ENCODE measurements at places on chromosomes 11 and 22.

DNA sequence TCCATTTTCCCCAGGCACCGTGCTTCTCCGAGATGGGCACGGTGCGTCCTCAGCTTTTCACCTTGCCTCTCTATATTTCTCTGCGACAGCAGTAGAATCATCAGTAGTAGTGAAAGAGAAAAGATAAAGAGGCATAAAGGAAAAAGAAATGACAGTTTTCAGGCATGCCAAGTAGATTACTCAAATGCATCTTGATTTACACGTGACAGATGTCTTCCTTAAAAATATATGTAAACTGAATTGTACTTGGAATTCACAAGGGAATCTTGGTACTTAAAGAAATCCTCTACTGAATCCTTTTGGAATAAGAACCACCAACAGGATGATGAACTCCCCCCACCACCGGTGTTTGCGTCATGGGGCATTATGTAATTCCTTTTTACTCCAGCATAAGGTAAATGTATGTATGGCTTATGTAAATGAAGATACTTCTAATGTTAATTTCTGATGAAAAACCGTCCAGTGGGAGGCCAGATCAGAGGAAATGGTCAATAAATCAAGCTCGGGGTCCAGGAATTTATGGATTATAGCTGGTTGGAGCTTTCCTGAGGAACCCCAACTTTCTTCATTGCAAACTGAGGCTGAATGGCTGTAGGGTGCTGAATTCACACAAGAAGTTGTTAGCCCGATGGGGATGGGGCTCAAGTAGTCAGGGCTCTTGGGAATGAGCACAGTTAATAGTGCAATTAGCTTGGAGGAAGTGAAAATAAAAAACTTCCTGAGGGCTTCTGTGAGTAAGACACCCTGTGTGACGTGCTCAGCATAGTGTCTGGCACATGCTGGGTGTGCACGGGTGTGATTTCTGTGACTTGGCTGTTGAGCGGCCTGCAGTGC is 630.4 kb downstream of the OPCML start:
- no peak for DNase-seq

- DNase-seq: no peak
These were observed 152.5 kb upstream of the NAV2 start for GRCh38 chr11:19560156-19560555.

DNA sequence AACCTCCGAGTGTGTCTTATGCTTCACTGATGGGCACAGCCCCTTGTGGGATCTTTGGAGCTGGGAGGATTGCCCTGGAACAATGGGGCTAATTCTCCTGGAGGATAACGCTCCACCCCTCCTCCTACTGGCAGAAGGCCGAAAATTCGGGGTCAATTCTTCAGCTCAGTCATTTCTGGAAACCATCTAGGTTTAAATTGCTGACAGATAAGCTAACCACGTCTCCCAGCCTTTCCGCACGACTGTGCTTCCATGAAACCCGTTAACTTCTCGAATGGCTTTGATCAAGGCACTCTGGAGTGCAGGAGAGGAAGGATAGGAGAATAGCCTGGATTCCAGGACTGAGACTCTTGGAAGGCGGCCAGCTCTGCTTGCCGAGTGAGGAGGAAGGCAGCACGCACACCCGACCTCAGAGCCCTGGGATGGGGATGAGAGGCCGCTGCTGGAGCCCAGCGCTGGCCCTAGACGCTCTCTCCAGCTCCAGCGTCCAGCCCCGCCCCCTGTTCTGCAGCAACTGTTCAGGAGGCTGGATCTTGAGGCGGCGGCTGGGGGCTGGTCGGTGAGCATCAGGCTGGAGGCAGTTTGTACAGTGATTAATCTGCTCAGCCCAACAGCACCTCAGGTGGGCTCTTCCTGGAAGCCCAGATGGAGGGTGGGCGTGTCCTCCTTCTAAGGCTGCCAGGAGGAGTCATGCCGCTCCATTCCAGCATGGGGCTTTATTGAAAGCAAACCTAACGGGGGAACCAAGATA is 176.7 kb upstream of the NCAM1 start:
- peak; percentile 77 for DNase-seq

- no peak for DNase-seq
These were observed 13.9 kb upstream of the PTS start for GRCh38 chr11:112212290-112212689.

DNA sequence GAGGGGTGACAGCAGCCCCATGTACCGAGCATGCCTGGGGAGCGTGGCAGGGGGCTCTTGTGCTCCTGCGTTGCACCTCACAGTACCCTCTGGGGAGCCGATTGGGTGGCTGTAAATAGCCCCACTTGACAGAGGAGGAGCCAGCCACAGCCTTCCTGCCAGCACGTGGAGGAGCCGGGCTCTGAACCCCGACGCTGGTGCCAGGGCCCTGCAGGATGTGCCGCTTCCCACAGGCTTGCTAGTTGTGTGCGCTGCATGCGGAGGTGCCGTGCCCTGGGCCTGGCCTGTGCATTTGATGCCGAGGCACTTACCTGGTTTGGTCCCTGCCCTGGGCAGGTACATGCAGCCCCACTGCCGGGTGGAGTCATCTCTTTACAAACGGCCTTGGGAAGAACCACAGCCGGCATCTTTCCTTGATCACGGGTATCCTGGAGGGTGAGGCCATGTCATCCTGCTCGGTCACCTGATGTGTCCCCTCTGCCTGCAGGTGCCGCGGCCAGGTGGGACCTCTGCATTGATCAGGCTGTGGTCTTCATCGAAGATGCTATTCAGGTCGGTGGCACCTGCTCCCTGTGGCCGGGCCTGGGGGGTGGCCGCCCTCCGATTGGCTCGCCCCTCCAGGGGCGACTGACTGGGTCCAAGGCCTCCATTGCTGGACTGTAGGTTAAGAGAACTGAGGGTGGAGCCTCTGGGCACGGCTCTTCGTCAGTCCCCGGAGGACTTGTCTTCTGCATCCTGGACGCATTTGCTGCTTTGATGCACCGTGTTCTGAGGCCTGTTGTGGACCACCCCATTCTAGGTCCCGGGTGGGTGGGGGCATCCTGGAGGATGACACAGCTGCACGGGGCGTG is 5.0 kb downstream of the TPCN2 start:
- no peak for DNase-seq

DNA sequence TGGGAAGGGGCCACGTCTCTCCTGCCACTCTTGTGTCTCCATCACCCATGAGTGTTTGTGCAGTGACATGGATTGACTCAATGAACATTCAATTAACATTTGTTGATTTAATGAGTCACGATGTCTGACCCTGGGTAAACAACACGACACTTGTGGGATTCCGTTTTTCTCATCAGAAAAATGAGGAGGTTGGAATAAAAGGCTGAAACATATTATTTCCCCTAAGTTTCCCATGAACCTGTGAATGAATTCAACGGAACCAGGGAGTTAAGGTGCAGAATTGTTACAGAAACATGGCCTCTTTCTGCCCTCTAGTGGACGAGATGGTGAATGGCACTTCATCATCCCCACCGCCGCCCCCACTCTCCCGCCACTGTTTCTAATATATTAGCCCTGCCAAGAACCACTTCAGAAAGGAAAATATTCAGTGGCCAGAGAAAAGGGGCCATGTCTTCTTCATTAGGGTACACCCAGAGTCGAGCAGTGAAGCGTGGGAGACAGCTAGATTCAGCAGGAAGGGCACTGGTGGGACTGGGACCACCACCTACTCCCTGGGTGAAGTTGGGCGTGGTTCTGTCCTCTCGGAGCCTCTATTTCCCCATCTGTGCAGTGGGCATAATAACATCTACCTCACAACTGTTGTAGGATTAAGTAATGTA is 46.3 kb upstream of the SYT13 start:
- DNase-seq: no peak

- DNase-seq: no peak
These were observed 44.0 kb upstream of the WT1 start for GRCh38 chr11:32479291-32479690.

DNA sequence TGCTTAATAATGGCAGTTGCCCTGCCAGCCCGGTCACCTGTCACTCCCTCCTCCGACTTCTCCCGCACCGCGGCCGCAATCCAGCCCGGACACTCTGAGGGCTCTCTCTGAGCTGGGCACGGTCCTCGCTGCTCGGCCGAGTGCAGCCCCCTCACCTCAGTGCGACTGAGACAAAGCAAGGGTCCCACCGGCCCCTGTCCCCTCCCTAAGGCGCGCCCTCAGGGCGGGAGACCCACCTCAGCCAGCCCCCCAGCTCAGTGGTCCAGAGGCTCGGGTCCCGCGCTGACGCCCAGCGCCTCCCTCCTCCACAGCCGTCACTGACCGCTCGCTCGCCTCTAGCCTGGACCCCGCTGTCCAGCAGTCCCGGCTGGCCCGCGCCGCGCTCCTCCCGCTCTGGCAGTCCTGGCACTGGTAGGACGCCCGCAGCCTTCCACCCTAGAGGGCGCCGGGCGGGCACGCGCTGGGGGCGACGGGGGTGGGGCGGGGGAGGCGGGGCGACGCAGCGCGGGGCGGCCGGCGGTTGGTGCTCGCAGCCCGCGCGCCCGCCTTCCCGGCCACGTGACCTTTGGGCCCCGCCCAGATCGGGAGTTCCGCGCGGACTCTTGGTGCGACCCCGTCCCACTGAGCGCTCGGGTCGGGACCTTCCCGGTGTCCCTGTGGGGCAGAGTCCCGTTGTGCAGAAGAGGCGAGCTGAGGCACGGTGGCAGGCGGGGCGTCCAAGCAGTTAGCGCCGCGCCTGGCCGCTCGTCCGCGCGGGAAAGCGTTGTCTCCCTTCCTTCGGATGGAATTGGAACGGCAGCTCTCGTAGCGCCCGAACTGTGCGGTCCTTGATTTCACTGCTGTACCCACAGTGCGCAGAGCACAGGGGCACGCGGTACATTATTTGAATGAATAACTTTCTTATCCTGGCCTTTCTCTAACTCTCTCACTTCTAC is 7.8 kb upstream of the L3MBTL2 start:
- DNase-seq: peak; percentile 91

- peak; percentile 56 for DNase-seq
These were observed 100.6 kb downstream of the WNT7B start for GRCh38 chr22:45876136-45877035.

DNA sequence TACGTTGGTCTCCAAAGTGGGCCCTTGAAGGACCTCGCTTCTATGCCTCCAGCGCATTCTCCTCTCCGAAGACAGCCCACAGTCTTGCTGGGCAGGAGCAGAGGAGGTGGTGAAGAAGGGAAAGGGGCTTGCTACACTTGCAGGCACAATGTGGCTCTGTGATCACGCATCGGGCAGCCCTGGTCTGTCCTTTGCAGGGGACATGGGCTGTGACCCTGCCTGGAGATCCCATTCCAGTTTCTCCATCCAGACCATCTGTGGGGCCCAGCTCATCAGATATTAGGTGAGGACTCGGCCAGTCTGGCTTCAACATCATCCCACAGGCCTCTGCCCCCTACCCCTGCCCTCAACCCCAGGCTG is 810 bp downstream of the APOA1 start:
- no peak for DNase-seq

GRCh38 chr11:122776546-122776945 is 61.8 kb upstream of the CRTAM start:
- DNase-seq: no peak

DNA sequence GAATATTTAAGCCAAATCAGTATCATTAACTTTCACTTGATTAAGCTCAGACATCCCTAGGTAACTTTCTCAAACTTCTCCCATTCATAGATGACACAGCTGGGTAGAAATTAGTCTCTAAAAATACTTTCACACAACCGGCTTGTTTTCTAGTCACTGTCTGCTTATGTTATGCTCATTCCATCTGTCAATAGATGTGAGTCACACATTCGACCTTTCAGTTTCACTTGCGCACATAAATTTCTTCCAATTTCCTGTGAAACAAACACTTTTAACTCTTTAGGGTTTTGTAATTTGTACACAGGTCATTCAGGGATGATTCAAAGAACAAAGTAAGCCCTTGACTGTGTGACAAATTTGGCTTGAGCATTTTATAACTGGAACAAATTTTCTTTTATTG is 723.0 kb downstream of the KCNA4 start:
- no peak for DNase-seq

GRCh38 chr11:96384156-96384555 is 5.6 kb downstream of the CCDC82 start:
- no peak for DNase-seq

- peak; percentile 72 for DNase-seq
These were observed 68.1 kb downstream of the LRRC32 start for GRCh38 chr11:76602431-76602861.

- DNase-seq: no peak
These were observed 24.3 kb upstream of the TRAF6 start for GRCh38 chr11:36534276-36534840.

DNA sequence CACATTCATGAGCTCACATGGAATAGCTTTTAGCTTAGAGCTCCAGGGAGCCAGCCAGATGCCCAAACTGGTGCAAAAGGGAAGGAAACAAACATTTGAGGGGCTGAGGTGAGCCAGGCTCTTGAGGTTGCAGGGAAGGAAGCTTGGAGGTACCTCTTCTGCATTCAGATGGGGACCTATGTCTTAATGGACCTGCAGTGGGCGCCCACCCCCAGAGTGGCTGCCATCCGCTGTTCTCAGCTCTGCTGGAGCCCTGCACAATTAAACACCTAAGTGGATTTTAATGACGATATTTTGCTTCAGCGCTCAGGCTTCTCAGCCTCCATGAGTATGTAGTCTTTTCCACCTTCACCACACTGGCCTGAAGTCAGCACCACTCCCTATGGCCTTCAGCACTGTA is 100.8 kb downstream of the LDLRAD3 start:
- DNase-seq: no peak

DNA sequence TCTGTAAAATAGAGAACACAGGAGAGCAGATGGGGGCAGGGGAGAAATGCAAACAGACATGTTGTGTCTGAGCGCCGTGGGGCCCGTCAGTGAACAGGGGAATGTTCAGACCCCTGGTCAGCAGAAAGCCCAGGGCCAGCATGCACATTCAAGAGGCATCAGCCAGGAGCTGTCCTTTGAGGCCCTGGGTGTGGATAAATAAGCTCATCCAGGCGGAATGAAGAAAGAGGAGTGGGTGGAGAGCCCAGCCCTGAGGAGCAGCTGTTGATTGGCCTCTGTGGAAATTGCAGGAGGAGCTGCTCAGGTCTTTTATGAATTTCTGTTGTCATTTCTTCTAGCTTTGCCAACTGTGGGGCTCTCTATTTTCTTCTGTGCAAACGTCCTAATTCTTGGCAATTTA is 49.7 kb upstream of the CECR2 start:
- no peak for DNase-seq

DNA sequence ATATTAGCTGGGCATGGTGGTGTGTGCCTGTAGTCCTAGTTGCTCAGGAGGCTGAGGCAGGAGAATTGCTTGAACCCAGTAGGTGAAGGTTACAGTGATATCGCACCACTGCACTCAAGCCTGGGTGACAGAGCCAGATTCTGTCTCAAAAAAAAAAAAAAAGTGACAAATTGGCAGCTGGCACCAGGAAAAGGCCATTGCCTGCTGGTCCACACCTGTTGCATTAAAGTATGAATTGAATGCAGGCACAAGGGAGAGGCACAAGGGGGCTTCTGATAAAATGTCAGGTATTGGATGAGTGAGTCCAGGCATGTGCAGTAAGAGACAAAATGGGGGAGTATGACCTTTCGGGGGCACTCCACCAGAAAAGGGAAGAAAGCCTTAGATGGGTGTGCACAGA is 28.2 kb downstream of the ZNF70 start:
- no peak for DNase-seq

DNA sequence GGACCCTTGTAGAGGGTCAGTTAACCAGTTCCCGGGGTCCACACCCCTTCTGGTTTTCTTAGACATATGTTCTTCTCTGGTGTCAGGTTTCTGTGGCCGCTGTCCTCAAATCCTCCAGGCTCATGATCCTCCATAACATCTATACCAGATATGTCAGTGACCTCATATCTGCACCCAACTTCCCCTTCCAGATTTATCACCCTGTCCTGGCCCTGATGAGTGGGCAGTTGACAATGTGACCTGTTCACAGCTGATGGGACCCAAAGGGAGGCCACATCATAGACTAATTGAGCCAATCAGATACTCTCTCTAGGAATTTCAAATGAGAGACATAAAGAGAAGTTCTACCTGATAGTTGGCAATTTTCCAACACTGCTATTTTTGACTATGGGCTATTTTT is 5.1 kb downstream of the DKK3 start:
- no peak for DNase-seq

Measured in left forelimb (tissue), 1 donor.